ENCODE measurements at places on chromosomes 3 and 15.

DNA sequence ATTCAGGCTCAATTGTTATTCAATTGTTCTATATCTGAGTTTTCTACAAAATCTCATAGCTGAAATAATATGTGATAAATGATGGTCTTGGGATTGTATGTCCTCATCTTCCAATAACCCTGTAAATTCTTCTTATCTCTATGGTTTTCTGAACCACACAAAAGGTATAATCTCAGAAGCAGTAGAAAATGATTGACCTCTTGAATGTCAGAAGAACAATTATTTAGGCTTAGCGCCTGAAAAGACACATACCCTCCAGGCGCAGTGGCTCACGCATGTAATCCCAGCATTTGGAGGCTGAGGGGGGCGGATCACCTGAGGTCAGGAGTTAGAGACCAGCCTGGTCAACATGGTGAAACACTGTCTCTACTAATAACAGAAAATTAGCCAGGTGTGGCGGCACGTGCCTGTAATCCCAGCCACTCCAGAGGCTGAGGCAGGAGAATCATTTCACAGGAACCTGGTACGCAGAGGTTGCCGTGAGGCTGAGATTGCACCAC lies 288.0 kb upstream of the TBC1D5 start:
- no peak for DNase-seq

- no peak for DNase-seq
Measured at GRCh38 chr15:57694279-57694678, 12.2 kb upstream of the POLR2M start.

- DNase-seq: no peak
Measured at GRCh38 chr3:169551646-169552045, 111.9 kb downstream of the MECOM start.

DNA sequence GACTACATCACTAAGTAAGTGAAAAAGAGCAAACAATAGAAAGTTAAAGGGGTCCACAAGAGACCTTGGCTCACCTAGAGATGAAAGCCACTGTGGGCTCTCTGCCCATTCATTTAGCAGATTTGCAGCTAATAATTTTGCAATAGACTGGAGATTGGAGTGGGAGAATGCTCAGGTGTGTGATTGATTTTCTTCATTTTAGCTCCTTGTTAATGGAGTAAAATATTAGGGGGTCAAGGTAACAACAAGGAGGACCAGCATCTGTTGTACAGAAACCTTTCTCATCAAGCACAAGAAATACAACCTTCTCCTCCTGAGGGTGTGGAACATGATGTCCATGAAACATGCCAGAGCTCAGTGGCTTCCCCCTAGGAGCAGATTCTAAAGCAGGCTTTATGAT lies 63.2 kb downstream of the TMEM266 start:
- DNase-seq: no peak

DNA sequence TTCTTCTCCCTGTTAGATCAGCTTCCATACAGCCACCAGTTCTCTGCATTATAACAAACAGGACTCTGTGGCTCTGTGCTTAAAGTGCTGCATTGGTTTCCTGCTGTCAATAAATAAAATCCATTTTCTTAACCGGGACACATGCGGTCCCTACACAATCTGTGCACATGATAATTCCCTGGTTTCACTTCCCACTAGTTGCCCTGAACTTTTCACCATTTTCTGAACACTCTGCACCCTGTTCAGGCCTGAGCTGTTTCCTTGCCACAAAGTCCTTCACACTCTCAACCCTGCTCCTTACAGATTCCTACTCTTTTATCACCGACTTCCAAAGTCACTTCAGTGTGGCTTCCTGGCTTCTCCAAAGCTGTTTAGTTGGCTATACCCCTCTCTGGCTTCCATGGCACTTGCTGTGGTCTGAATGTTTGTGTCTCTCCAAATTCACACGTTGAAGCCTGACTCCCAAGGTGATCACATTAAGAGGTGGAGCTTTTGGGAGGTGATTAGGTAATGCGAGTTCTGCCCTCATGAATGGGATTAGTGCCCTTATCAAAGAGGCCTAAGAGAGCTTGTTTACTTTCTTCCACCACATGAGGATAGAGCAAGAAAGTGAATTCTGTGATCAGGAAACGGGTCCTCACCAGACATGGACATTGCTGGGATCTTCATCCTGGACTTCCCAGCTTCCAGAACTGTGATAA lies 233.4 kb downstream of the CHST2 start:
- no peak for DNase-seq

- no peak for DNase-seq
Measured at GRCh38 chr15:62809968-62810260, 232.6 kb upstream of the TPM1 start.

GRCh38 chr15:80188251-80188650 lies 35.5 kb downstream of the FAH start:
- DNase-seq: no peak
